ENCODE measurements at places on chromosomes 2 and 18. TPM values are rescaled to one million over a fixed set of nuclear protein-coding genes. Genes with fewer than 3 reads are reported as not detected.

The LAMA1 gene
- total RNA-seq: 7.9 TPM

The C18orf54 gene
- 1.3 TPM for total RNA-seq

The ECEL1 gene
- 0.35 TPM for total RNA-seq

The PKDCC gene
- total RNA-seq: 289 TPM

The RGPD3 gene
- total RNA-seq: 0.42 TPM

The MC2R gene
- total RNA-seq: not detected

The MTCL1 gene
- 2.3 TPM for total RNA-seq

The SLC5A6 gene
- 79.3 TPM for total RNA-seq

The ZNF892 gene
- total RNA-seq: 3.6 TPM

The MYO3B gene
- total RNA-seq: not detected

The SYT4 gene
- not detected for total RNA-seq

The FOSL2 gene
- 259 TPM for total RNA-seq

The TMEM169 gene
- total RNA-seq: 0.45 TPM

Data from mesenteric fat pad (tissue), 1 donor.